ENCODE measurements at places on chromosomes 7 and 10.

GRCh38 chr10:79331709-79332108 is 15.6 kb upstream of the PPIF start:
- no peak for DNase-seq

GRCh38 chr7:45716380-45717203 is 142.4 kb downstream of the ADCY1 start:
- DNase-seq: no peak

DNA sequence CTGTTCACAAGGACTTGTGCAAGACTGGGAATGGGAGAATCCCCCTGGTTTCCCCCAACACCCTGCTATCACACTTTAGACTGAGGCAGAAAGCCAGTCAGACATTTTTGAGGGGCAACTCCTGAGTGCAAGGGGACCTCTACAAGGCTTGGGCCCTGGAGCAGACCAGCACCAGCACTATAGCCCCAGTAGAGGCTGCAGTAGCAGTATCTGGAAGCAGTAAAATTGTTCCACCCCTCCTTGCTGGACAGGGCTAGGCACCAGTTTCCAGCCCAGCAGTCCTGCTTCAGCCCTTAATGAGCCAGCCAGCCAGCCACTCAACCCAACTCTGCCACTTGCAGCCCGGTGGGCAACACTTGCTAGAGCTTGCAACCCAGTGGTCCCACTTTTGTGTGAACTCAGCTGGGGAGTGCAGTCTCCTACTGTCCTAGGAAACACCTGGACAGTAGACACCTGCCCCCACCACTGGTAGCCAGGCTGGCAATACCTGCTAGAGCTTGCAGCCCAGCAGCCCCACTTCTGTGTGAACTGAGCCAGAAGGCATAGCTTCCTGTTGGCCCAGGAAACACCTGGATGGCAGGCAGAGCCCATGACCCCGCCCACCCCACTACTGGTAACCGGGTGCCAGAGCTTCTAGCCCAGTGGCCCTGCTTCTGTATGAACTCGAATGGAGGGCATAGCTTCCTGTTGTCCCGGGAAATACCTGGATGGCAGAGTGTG is 65.0 kb downstream of the FBXL13 start:
- DNase-seq: no peak

DNA sequence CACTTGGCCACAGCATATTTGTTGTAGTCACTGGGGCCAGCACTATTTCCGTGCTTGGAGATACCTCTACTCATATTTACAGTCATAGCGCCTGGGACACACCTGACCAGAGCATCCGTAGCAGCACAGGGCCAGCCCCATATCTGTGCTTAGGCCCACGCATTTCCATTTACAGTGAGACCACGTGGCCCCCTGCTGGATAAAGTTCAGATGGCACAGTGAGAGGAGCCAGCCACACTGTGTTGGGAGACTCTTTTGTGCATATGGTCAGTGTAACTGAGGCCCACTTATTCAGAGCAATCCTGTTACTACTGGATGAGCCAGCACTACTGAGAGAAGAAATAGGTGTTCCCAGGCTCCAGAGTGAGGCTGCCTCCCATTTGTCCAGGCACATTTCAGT is 455.3 kb downstream of the REEP3 start:
- no peak for DNase-seq

DNA sequence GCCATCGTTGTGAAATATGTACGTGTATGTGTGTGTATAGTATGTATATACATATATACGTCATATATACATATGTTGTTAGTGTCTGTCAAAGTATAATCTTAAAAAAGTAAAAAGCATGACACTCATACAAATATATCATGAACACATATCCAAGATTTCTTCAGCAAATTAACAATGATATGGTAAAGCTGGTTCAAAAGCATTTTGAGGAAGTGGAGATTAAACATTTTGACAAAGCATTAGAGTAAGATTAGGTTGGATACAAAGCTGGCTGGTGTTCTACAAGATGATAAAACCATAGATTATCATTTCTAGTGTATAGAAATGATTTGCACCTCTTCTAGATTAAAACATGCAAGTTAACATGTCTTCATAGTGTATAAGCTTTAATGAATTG is 771 bp upstream of the NUDCD3 start:
- no peak for DNase-seq

DNA sequence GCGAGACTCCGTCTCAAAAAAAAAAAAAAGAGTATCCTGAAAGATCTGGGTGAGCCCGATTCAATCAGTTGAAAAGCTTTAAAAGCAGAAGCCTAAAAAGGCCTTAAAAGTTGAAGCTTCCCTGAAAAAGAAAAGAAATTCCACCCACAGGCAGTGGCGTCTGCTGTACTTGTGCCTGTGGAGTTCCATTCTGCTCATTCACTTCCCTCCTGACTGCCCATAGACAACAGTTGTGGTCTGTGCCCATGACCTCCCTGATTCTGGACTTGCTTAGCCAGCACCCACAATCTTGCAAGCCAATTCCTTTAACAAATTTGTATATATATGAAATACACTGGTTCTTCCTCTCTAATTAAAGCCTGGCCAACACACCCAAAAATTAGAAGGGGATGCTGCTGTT is 141.7 kb downstream of the DLG5 start:
- DNase-seq: no peak

GRCh38 chr10:10873289-10873688 is 144.4 kb upstream of the CELF2 start:
- no peak for DNase-seq

DNA sequence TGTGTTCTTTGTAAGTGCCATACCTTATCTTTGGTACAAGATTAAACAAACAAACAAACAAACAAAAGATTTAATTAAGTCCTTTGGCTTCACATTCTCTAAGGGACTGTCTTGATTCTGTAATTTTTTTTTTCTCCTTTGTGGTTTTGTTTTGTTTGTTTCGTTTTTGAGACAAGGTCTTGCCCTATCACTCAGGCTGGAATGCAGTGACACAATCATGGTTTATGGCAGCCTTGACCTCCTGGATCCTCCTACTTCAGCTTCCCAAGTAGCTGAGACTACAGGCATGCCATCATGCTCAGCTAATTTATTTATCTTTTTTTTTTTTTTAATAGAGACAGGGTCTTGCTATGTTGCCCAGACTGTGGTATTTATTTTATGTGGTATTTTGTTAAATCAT is 165.8 kb downstream of the LRRC4 start:
- no peak for DNase-seq

GRCh38 chr7:22849662-22850061 is 27.0 kb upstream of the TOMM7 start:
- no peak for DNase-seq

GRCh38 chr7:22317632-22318031 is 39.3 kb downstream of the RAPGEF5 start:
- no peak for DNase-seq

GRCh38 chr7:619368-619840 is 99.8 kb upstream of the PDGFA start:
- no peak for DNase-seq

GRCh38 chr10:123777881-123778280 is 111.7 kb downstream of the GPR26 start:
- no peak for DNase-seq

DNA sequence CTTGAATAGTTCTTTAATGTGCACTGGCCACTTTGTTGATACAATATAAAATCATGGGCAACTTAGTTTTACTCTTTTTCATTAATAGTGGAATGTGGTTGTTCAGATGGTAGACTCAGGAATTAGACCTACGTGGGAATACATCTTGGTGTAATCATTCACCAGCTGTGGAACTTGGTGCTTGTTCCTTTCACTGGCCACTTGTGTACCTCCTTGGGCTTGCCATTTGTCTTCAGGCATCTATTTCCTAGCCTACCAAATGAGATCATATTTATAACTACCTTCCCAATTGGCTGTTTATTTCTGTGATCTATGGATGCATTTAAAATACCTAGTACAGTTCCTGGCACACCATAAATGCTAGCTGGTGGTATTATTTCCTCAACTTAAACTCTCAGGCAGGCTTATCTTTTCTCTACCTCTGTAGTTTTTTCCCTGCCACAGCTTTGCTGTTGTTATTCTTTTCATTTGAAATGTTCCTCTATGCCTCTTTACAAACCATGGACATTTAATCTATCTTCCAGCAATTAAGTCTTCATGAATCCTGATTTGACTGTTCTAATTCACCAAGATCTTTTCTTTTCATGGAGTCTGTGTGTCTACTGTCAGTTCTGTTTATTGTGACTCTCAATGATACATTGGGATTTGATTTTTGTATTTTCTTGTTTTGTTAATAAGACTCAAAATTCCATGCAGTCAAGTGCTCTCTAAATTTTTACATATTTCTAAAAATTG is 113.0 kb downstream of the ADAM22 start:
- no peak for DNase-seq

- DNase-seq: no peak
Measured at GRCh38 chr10:5632446-5632845, 33.9 kb downstream of the ASB13 start.

DNA sequence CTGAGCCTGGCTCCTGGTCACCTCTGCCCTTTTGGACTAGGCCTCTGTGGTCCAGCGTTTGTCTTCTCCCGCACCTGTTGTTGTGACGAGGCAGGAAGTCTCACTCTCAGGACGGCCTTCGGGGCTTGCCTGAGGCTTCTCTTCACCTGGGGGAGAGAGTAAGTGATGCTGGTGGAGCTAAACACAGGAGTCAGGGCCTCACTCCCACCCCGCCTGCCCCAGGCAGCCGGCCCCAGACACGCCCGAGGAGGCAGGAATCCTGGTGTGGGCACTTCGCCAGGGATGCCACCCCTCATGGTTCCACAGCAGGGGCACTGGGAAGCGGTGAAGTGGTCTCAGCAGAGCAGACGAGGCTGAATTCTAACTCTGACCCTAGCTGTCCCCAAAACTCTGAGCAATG is 42.4 kb downstream of the IL2RA start:
- no peak for DNase-seq

DNA sequence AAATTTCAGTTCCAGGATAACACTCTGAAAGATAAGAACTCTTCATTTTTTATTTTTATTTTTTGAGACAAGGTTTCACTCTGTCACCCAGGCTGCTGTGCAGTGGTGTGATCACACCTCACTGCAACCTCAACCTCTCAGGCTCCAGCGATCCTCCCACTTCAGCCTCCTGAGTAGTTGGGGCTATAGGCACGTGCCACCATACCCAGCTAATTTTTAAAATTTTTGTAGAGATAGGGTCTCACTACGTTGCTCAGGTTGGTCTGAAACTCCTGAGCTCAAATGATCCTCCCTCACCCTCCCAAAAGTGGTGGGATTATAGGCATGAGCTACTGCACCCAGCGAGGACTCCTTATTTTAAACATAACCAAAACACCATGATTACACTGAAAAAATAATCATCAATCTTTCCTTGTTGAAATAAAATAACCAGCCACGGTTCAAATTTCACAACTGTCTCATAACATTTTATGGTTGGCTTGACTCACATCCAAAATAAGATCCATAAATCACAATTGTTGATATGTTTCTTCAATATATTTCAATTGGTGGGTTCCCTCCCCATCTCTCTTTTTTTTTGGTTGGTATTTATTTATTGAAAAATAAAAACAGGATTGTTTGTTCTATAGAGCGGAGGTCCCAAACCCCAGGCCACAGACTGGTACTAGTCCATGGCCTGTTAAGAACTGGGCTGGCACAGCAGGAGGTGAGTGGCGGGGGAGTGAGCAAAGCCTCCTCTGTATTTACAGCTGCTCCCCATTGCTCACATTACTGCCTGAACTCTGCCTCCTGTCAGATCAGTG is 60.1 kb upstream of the FAM171A1 start:
- no peak for DNase-seq

DNA sequence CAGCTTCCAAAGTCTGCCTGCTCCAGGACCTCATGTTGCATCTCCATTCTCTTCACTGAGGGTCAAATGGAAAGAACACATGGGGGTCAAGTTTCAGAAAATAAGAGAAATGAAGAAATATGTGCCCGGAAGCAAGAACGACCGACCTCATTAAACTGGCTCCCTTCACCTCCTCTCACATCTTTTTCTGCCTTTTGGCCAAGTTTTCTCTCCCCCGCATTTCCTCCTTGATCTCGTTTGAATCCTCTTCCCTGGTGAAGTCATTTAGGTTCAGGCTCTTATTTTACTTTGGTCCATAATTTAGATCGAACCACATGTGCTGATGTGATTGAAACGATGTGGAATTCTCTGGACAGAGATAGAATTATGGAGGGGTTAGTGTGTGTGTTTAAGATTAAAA is 44.2 kb downstream of the EGFR start:
- DNase-seq: no peak

GRCh38 chr7:36949711-36950600 is 225.7 kb upstream of the AOAH start:
- DNase-seq: no peak

GRCh38 chr10:69439350-69439739 is 11.9 kb upstream of the TSPAN15 start:
- DNase-seq: no peak

DNA sequence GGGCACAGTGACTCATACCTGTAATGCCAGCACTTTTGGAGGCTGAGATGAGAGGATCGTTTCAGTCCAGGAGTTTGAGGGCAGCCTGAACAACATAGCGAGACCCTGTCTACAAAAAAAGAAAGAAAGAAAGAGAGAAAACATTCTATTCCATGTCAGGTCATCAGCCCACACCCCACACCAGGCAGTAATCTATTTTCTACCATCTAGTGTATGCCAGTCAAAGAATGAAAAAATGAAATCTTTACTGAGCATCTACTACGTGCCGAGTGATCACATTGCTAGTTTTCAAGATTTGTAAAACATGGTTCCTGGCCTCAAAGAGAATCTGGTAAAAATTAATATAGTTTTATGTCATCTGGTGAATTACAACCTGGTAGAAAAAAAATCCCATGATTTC is 3.1 kb upstream of the EPHB4 start:
- DNase-seq: no peak

DNA sequence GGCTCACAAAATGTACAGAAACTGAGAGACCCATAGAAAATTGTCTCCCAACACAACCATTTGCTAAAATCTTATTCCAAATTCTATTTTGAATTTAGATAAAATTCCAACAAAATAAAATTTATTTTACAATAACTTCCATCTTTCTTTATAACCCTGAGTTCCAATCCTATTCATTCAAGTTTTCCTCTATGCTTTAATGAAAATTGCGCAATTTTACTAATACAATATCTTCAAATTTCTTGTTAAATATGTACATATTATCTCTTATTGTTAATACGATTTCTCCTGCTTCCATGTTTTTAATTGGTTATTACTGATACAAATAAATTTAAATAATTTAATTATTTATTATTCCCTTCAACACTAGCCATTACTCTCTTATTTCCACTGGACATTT is 645.2 kb upstream of the COBL start:
- no peak for DNase-seq

GRCh38 chr10:51716981-51717380 is 17.6 kb upstream of the CSTF2T start:
- DNase-seq: no peak

GRCh38 chr10:4120096-4120853 is 335.3 kb upstream of the KLF6 start:
- no peak for DNase-seq

- no peak for DNase-seq
Measured at GRCh38 chr10:131841661-131842139, 59.1 kb upstream of the PPP2R2D start.
